ENCODE measurements at places on chromosomes 7 and 10. TPM values are rescaled to one million over a fixed set of nuclear protein-coding genes. Genes with fewer than 3 reads are reported as not detected.

- no peak for DNase-seq
Measured at GRCh38 chr10:51786684-51787035, 87.3 kb upstream of the CSTF2T start.

DNA sequence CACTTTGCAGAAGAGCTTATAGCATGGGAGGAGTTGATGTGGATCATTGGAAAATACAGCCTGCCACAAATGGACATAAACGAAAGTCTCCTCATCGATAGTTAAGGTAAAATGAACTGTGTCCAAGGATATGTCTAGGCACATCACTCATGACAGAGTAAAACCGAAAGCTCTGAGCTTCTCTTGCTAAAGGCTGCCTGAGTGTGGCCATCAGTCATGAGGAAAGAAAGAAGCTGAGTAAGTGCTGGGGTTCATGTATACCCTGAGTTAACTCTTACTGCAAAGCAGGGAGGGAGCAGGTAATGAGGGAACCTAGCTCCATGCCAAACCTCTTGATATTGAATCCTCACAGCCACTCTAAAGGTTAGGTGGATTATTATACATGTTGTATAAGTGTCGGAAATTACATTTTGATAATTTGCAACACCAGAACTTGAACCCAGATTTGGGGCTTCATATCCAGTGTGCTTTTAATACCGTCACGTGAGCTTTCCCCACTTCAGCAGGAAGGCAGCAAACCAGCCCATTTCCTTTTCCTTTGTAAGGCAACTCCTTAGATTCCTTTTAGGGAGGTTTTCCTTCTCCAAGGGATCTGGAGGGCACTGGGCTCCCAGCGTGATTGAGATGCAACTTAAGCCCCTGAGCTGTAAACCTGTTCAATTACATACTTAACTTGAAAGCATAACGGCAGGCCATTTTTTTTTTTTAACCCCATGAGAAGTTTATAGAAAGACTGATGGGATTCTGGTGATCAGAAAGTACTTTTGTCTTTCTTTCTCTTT is 215.0 kb downstream of the PHF14 start:
- no peak for DNase-seq

The PRSS37 gene
- not detected for total RNA-seq

The TMED4 gene
- total RNA-seq = 129 TPM

The EVX1 gene
- 0.12 TPM for total RNA-seq

DNA sequence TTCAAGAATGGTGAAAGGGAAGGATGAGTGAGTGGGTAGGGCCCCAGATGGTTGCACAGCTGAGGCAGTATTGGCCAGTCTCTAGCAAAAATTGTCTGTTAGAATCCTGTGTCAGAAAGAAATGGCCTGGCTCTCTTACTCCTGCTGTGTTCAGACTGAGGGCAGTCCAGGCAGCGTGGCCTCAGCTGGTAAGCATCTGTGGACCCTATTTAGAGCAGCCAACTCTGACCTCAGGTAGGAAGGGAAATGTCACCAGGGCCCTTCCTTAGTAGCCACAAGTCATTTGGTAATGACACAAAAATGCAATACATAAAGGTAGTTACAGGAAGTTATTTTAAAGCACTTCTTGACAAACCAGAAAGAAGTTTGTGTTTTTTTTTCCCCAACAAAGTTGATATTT is 1194.7 kb downstream of the CNTNAP2 start:
- DNase-seq = no peak

The CPA4 gene
- 1.6 TPM for total RNA-seq

The SAMD9L gene
- total RNA-seq = 4.7 TPM

The TAS2R40 gene
- not detected for total RNA-seq

The SCIN gene
- total RNA-seq = not detected

- no peak for DNase-seq
Measured at GRCh38 chr7:74561898-74562613, 95.5 kb upstream of the GTF2I start.
